ENCODE measurements at places on chromosomes 2 and 18.
A peak's percentile ranks its signal among the peaks of the same experiment; 100 is the strongest.

GRCh38 chr2:161031511-161031910, 128.7 kb upstream of the TANK start:
- DNase-seq, result no peak

DNA sequence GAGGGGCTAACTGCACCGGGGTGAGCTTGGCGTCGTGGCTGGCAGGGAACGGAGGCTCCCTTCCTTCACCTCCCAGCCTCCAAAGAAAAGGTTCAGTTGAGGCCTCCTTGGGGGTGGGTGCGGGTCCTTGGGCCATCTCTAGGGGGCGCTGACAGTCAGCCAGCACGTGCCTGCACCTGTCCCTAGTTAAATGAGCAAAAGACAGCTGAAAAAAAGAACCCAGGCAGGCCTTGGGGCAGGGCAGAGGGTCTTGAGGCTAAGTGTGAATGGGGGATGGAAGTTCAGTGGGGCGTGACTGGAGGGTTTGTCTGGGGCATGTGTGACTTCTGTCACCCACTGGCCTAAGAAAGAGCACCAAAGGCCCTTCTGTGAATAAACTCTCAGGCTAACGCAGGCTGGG, 56.4 kb downstream of the ZFP36L2 start:
- peak; percentile 65 for DNase-seq

DNA sequence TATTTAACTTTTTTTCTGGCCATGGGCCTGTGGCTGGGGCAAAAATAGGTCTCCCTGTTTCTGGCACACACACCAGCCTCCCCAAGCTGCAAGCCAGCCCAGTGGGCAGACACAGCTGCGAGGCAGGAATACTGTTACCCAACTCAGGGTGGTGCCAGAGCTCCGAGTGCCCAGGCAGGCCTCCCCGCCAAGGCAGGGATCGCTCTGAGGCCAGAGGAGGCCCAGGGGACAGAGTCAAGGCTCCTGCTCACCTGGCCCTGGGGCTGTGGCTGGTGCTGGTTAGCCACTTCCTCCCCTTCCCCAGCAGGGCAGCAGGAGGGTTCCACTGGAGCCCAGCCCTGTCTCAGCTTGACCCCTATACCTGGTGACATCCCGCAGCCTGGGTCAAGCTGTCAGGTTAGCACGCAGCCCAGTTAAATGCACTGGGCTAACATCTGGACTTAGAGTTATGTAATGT, 67.1 kb upstream of the EPAS1 start:
- no peak for DNase-seq

GRCh38 chr2:182018218-182018617, 32.6 kb downstream of the PPP1R1C start:
- DNase-seq, result no peak

DNA sequence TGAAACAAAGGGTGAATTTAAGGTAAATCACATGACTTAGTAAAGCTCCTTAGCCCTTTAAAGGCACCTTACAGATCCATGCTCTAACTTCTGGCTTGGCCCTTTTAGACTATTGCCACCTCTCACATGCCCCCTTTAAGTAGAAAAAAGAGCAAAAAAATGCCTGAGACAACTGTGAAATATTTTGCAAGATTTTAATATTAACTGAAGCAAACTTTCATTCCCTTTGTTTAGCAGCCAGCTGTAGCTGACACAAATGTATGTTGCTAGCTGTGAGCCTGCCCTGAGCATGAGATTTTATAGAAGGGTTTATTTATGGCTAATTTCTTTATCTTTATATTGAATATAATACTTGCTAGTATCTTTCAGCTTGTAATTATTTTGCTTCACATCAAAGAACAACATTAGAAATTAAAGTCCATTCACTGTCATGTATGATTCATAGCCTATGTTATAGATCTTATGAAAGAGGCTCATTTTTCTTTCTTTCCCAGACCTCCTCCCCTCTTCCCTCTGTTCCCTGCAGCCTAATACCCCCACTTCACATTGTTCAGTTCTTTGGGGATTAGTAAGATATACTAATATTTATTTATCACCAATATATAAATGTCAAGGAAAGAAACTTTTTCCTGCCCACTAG, 637.2 kb upstream of the ZEB2 start:
- DNase-seq, result no peak

DNA sequence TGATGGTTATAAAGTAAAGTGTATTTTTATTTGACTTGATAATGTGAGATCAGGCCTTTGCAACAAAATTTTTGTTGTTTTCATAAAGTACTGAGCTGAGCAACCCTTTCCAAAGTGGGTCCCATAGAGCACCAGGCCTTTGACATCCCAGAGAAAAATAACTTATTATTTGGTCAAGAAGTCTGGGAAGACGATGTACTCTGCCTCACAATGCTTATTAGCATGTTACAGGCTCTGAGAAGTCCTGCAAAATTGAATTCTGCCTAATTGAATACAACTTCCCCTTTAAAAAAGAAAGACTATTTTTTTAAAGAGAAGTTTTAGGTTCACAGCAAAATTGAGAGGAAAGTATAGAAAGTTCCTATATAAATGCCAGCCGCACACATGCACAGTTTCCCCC, 151.5 kb upstream of the TCF4 start:
- no peak for DNase-seq
